ENCODE measurements at places on chromosomes 6 and 20. TPM values are rescaled to one million over a fixed set of nuclear protein-coding genes. Genes with fewer than 3 reads are reported as not detected.

OPRM1 gene
- not detected for polyA plus RNA-seq

HTR1E gene
- not detected for polyA plus RNA-seq

PROKR2 gene
- not detected for polyA plus RNA-seq

TBC1D7 gene
- 24.0 TPM for polyA plus RNA-seq

NINL gene
- 8.8 TPM for polyA plus RNA-seq

STK4 gene
- 9.4 TPM for polyA plus RNA-seq

FIG4 gene
- polyA plus RNA-seq, result 10.5 TPM

SMLR1 gene
- polyA plus RNA-seq, result 0.17 TPM

KIZ gene
- polyA plus RNA-seq, result 13.1 TPM

SPATS1 gene
- not detected for polyA plus RNA-seq

RFX6 gene
- polyA plus RNA-seq, result not detected

MEA1 gene
- 39.8 TPM for polyA plus RNA-seq

GRM1 gene
- polyA plus RNA-seq, result 0.14 TPM

C6orf52 gene
- 2.3 TPM for polyA plus RNA-seq

PTCHD4 gene
- 1.5 TPM for polyA plus RNA-seq

ZKSCAN4 gene
- 6.6 TPM for polyA plus RNA-seq

MAS1 gene
- polyA plus RNA-seq, result 0.33 TPM

B3GAT2 gene
- 2.0 TPM for polyA plus RNA-seq

PACSIN1 gene
- polyA plus RNA-seq, result 1.2 TPM

OXT gene
- polyA plus RNA-seq, result not detected

LRRN4 gene
- polyA plus RNA-seq, result 0.21 TPM

NKAIN2 gene
- 8.3 TPM for polyA plus RNA-seq

OR2J3 gene
- not detected for polyA plus RNA-seq

NHLRC1 gene
- polyA plus RNA-seq, result 4.8 TPM

SUPT3H gene
- polyA plus RNA-seq, result 9.7 TPM

FRK gene
- 0.56 TPM for polyA plus RNA-seq

FOXF2 gene
- polyA plus RNA-seq, result 0.40 TPM

SOX12 gene
- polyA plus RNA-seq, result 22.2 TPM

RAD21L1 gene
- polyA plus RNA-seq, result 0.10 TPM

NEURL2 gene
- polyA plus RNA-seq, result 13.5 TPM

FOXQ1 gene
- 0.12 TPM for polyA plus RNA-seq

GJA10 gene
- not detected for polyA plus RNA-seq

KCNS1 gene
- polyA plus RNA-seq, result 0.07 TPM

CTAGE9 gene
- polyA plus RNA-seq, result not detected

HAO1 gene
- polyA plus RNA-seq, result not detected

ULBP3 gene
- polyA plus RNA-seq, result 1.7 TPM

STXBP5 gene
- 12.6 TPM for polyA plus RNA-seq

TGM2 gene
- 15.9 TPM for polyA plus RNA-seq

CDYL gene
- polyA plus RNA-seq, result 22.3 TPM

GINS1 gene
- 7.2 TPM for polyA plus RNA-seq

SLC13A3 gene
- polyA plus RNA-seq, result 3.4 TPM

PHACTR1 gene
- 4.1 TPM for polyA plus RNA-seq

MGME1 gene
- 14.8 TPM for polyA plus RNA-seq

PDE10A gene
- 8.1 TPM for polyA plus RNA-seq

Measured in muscle of back (tissue), 13 donors.